NAMALWA (cell line): ENCODE measurements at places on chromosomes 2 and 18.
A peak's percentile ranks its signal among the peaks of the same experiment; 100 is the strongest.

- no peak for DNase-seq
Measured at GRCh38 chr2:65482971-65483370, 50.6 kb upstream of the SPRED2 start.

DNA sequence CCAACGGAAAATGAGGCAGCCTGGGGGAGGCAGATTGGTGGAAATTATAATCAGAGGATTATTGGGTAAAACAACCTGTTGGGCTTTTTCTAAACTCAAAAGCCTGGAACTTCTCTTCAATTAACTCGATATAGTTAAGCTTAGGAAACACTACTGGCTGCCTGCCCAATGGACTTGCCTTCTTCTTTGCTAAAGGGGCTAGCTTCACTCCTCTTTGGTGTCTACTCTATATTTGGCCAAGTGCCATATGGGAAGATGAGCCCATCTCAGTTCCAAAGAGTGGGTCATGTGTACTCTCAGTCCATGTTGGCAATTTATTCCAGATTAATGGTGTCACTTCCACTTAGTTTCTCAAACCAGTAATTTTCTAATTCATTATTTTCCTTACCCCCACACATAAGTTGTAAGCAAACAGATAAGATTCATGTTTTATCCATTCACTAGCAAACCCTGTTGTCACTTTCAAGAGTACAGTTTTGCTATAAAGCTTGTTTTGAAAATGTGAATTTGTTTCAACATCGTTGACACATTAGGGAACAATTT lies 34.3 kb downstream of the DARS1 start:
- DNase-seq: no peak

DNA sequence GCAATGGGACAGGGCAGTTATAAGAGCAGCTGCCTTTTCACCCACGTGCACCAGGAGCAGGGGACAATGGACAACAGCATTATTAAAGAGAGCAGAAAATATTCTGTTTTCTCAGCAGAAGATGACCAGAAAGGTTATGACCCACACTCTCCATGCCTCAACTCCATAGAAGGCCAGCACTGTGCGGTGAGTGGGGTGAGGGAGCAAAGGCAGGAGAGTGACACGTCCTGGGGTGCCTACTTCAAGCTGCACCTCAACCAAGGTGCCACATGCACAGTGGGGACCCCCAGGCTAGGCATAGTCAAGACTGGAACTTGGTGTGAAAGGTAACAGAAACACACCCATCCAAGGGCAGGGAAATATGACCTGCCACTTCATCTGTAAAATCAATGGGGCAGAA lies 50.4 kb downstream of the POLR1A start:
- no peak for DNase-seq

GRCh38 chr2:32363597-32363996 lies 6.8 kb downstream of the BIRC6 start:
- DNase-seq: peak; percentile 25

GRCh38 chr2:38105922-38106321 lies 30.0 kb upstream of the CYP1B1 start:
- no peak for DNase-seq

DNA sequence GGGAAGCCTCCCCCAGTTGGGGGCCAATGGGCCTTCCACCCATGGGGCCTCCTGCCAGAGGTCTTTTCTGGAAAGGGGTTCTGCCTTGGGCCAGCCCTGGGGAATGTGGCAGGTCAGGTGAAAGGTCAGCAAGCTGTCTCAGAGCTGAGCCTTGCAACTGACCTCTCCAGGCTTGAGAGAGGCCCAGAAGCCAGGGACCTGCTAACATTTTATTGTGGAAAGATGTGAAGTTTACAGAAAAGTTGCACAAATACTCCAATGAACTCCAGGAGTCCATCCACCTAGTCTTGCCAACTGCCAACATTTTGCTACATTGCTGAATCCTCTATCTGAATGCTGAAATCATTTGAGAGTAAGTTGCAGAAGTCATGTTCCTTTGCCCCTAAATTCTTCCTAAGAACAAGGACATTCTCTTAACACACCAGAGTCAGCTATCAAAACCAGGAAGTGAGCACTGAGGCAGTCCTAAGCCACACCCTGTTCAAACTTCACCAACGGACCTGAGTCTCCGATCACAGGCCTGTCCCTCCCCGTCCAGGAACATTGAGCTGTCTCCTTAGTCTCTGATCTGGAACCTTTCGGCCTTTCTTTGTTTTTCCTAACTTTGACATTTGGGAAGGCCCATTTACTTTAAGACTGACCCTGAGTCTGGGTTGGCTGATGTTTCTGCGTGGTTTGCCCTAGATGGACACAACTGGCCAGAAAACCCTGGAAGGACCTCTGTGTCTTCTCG lies 4.0 kb downstream of the SNORC start:
- DNase-seq: no peak

- DNase-seq: peak; percentile 26
Measured at GRCh38 chr18:47604021-47604420, 326.4 kb downstream of the SMAD2 start.

- no peak for DNase-seq
Measured at GRCh38 chr2:221975151-221975550, 323.6 kb downstream of the PAX3 start.

DNA sequence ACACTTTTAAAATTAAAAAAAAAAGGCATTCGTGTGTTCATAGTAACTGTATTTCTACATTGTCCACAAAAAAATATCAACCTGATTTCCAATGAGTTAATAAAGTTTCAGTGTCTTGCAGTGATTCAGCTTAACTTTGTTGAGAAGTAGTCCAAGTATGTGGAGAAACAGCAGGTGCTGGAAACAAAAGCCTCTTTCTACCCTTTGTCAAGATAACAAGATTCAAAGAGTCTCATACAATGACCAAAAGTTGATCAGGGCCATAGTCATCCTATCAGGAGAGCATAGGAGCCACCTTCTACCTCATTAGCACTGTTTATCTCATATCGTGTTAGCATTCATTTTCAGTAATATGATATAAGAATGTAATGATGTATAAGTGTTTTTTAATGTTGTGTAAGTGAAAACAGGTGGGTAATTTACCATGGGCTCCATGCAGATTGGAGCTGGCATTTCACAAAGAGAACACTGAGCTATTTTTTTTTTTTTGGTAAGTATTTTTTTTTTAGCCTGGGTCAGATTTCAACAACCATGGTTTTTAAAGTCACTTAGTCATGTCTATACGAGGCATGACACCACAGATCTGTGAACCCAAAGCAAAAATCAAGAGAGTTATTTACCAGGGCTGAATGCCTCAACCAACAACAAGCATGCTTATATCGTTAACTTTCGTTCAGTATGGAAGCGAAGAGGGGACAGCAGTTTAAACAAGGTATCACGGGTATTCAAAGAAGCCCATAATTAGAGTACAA lies 165.0 kb upstream of the ZNF521 start:
- DNase-seq: no peak

DNA sequence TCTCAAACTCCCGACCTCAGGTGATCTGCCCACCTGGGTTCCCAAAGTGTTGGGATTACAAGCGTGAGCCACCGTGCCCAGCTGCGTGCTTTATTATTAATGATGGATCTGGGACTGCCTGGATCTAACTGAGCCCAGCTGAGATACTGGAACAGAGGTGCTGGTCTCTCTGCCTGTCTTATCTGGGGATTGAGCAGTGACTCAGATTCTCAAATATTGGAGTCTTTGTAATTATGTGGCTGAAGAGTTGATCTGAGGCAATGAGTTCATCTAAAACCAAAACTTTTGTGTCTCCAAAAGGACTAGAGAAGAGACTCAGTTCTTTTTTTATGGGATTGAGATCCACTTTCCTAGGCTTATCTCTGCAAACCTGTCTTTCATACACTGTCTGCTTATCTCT lies 16.3 kb downstream of the PLEKHB2 start:
- no peak for DNase-seq
